Activated CD4-positive, alpha-beta T cell treated with anti-CD3 and anti-CD28 coated beads, Interleukin-2, amount 50 U/mL, for 24 hours (primary cell): ENCODE measurements at places on chromosomes 11 and 22.

DNA sequence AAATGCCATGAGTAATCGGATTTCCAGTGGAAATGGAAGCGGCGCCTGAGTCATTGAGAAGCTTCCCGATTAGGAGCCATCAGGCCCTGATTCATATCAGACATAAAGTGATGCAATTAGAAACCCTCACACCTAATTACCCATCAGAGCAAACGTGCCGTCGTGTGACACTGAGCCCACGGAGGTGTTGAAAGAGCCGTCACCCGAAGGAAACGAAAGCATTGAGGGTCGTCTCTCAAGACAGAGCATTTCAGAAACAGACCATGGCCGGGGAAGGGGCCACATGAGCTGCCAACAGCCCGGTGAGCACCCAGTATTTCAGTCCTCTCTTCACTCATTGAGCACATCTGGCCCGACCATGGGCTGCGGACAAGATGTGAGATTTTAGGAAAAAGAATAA lies 829.3 kb downstream of the TBC1D22A start:
- DNase-seq, result no peak

DNA sequence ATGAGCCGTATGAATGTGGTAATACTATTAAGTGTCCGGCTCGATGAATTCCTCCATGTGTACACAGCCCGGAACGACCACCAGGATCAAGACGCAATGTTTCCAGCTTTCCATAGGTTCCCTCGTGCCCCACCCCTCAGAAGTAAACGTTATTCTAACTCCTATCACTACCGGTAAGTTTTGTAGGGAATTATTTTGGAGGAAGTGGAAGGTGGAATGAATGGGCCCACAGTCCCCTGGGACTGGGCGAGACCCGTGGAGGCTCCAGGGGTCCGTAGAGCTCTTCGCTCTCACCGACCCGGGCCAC lies 720 bp upstream of the FAR1 start:
- no peak for DNase-seq

- DNase-seq, result no peak
Measured at GRCh38 chr11:37597776-37598175, 999.7 kb upstream of the RAG2 start.

DNA sequence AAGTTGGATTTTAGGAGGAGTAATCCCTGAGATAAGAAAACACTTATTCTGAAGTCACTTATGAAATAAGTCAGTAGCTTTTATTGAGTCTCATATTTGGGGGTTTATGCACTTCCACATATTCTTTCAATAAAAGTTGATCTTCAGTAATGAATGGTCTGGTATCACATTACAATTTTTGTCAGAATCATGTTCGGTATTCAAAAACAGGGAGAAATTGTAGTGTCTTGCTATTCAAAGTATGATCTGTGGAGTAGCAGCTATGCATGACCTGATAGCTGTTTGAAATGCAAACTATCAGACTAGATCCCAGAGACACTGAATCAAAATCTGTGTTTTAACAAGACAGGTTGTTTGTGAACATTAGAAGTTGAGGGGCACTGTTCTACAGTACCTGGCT lies 857.6 kb downstream of the METTL15 start:
- DNase-seq, result no peak

DNA sequence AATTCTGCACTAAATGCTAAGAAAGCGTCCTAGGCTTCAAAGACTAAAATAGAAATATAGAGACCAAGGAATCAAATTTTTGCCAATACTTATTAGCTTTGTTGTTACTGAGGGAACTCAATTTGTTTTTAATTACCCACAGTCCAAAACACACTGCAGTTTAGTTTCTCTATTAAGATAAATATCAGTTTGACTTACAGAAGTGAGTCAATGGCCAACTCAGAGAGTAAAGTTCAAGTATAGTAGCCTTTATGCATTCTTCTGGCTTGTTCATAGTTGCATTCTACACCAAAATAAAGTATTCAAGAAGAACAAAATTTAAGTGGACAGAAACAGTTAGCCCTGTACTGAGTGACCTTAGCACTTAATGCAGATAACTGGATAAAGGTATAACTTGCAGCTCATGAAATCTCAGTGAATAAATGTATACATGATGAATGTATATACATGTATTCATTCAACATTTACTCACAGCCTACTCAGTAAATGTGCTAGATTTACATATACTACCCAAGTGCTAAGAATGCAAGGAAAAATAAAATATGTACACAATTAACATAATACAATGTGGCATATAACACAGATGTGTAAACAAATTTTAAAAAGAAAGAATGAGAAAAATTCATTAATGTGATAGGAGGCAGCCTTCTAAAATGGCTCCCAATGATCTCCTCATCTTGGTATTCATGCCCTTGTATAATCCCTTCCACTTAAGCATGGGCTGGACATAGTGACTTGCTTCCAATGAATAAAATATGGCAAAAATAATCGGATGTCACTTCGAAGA lies 9.7 kb upstream of the RNF141 start:
- no peak for DNase-seq

DNA sequence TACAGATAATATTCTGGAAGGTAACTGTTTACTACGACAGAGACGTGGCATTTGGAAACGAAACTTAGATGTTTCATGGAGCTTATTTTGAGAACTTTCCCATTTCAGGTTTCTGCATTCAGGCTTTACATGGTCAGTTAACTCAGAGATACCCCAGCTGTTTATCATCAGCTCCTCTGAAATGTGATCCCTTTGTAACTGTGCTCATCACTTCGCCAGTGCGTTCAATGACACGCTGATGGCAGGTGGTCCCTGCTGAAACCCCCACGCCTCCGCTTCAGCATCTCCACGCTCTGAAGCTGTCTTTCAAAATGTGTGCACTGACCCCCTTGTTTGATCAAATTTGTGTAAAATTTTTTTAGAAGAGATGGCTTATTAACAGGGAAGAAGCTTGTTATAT lies 30.5 kb downstream of the ALG12 start:
- no peak for DNase-seq

DNA sequence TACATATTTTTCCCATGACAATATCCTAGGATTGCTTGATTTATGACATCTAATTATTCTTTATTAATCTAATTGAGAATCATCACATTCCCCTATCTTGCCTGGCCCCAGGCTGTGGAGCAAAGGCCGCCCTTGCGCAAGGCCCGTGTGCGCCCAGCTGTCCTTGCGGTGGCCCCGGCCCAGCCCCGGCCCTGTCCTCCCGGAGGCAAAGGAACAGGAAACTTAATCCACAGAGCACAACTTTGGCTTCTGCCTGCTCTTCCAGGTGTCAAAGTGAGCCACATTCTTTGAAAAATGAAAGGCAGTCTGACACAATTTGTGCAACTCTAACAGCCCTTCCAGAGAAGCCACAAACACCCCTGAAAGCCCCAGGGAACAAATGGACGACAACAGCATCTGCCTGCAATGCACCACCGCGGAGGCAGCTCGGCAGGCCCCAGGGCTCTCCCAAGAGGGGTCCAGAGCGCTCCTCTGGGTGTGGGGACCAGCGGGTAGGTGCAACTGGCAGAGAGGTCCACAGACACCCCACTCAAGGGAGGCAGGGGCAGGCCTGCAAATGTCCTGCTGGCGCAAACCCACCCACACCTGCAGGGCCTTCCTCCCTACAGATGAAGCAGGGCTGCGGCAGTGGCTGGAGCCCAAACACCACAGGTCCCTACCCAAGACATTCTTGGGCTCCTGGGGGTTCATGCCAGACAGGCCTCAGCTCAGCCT lies 30.3 kb downstream of the GNB1L start:
- DNase-seq, result no peak

- DNase-seq, result no peak
Measured at GRCh38 chr11:129089279-129089678, 102.8 kb downstream of the ARHGAP32 start.

- DNase-seq, result no peak
Measured at GRCh38 chr11:60978546-60979380, 7.3 kb downstream of the CD6 start.

GRCh38 chr11:46051102-46051501 lies 70.2 kb downstream of the PHF21A start:
- no peak for DNase-seq

- DNase-seq, result no peak
Measured at GRCh38 chr22:45970705-45971407, 6.1 kb downstream of the WNT7B start.

DNA sequence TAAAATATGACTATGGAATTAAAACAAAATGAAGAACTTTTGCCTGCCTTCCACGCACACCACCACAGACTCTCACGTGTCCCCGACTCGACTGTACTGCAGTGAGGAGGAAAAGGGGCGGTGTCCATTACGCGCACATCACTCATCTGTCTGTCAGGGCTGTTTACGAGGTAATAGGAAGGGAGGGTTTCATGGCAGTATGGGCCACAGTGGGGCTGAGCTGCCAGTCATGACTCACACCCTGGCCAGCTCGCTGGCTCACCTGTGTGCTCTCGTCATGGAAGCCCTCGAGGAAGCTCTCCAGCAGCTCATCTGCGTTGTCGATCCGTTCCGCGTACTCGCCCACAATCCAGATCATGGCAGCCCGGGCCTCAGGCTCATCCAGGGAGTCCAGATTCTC lies 33.5 kb upstream of the RASL10A start:
- DNase-seq, result no peak

DNA sequence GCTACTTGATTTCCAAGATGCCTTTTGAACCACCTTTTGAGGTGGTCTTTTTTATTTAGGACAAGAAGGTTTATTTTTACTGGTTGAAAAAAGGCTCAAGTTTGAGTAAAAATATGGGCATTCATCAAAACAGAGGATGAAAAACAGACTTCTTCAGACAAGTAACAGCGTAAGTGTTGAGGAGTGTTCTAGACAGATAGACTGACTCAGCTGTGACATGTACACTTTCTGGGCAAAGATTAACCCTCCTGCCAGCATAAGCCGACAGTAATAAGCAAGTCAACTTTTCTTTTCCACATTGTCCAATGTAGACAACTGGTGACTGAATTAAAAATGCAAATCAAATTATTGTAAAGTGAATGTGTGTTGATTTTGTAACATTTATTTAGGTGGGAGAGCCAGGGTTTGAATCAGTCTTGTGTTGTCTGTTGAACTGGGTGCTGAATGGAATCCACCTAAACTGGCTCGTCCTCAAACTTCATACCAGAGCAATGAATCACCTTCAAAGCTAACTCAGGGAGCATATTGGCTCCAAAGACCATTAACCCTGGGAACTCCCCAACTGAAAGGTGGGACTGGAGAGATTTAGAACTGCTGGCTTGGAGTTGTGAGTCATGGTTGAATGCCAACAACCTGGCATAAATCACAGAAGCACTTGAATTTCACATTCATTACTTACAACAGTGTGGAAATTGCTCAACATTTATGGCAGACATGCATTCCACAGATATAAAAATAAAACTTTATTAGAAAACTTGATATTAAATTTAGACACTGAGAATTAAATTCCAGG lies 377.0 kb downstream of the ETS1 start:
- DNase-seq, result no peak

- no peak for DNase-seq
Measured at GRCh38 chr11:96234866-96235441, 108.0 kb downstream of the MAML2 start.

- DNase-seq, result no peak
Measured at GRCh38 chr22:50705851-50706351, 32.1 kb upstream of the ACR start.

GRCh38 chr11:64245797-64246620 lies 734 bp downstream of the PPP1R14B start:
- peak; percentile 58 for DNase-seq

DNA sequence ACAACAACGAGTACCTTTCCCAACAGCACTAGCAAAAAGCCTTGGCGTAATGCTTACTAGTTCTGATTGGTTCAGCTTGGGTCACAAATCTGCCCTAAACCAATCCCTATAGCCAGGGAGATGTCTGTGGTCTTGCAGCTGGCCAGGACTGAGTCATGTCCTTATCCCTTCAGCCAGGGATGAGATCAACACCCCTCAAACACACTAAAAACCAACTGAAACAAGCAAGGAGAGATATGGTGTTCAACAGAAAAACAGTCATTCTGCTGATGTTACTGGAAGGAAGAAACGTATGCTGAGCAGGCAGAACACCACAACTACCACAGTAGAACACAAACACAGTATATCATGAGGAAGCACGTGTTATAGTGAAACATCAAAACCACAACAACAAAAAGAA lies 375.6 kb downstream of the LARGE1 start:
- no peak for DNase-seq

- DNase-seq, result no peak
Measured at GRCh38 chr22:23533771-23534191, 46.3 kb downstream of the IGLL1 start.

DNA sequence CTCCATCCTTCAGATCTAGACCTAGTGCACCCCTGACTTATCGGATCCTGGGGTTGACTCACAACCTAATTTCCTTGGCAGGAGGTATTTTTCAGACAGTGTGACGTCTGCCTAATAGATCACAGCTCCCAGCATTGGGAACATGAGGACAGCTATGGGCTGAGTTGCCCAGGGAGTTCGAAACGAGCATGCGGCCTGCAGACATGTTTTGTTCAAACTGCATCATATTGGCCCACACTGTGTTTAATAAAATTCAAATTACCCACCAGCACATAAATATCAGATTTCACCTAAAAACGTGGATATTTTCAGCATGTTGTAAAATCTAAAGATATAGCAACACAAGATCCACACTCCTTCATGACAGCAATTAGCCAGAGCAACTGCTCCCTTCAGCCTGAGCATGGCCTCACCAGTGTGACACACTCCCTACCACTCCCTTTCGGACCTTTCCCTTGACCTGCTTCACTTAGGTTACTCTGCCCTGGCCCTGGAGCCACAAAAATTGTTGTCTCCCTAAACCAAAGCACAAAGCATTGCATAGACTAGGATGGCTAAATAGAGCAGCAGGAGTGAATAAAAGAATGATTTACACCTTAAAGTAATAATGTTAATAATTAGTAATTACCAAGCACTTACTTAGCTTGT lies 53.6 kb upstream of the USP47 start:
- no peak for DNase-seq

- no peak for DNase-seq
Measured at GRCh38 chr11:125295931-125296330, 131.4 kb downstream of the PKNOX2 start.

DNA sequence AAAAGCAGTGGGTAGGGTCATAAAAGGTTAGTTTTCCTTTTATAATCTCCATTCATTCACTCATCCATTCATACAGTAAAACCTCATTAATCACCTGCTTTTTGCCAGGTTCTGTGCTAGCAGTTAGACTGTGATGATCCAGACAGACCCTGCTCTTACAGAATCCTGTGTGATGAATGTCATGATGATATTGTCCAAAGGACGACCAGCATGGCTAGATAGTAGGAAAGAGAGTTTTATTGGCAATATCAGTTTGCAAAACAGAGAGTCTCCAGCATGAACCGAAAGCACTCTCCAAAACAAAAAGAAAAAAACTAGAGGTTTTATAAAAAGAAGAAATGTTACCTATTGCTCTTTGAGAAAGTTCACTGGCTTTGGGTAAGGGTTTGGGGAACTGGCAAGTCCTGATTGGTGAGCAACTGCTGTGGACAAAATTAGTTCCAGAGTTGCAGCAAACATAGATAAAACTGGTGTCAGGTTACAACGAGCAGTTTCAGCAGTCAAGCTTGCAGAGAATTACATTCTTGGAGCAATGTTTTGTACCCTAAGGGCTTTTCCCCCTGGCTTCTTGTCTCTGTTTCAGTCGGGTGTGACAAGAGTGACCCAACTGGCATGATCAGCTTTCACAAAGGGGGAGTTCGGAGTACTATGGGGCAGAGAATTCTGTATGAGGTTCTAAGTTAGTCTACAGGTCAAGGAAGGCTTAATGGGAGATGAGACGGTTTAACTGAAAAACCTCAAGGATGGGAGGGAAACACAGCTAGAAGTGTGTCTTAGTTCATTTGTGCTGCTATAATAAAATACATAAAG lies 58.3 kb downstream of the HSD17B12 start:
- DNase-seq, result no peak

- no peak for DNase-seq
Measured at GRCh38 chr22:37568012-37568411, 7.7 kb downstream of the CDC42EP1 start.

- DNase-seq, result no peak
Measured at GRCh38 chr11:58330861-58331260, 28.0 kb downstream of the OR5B17 start.
